PC-9 (cell line): ENCODE measurements at places on chromosomes 6 and 20. TPM values are rescaled to one million over a fixed set of nuclear protein-coding genes. Genes with fewer than 3 reads are reported as not detected.

DNA sequence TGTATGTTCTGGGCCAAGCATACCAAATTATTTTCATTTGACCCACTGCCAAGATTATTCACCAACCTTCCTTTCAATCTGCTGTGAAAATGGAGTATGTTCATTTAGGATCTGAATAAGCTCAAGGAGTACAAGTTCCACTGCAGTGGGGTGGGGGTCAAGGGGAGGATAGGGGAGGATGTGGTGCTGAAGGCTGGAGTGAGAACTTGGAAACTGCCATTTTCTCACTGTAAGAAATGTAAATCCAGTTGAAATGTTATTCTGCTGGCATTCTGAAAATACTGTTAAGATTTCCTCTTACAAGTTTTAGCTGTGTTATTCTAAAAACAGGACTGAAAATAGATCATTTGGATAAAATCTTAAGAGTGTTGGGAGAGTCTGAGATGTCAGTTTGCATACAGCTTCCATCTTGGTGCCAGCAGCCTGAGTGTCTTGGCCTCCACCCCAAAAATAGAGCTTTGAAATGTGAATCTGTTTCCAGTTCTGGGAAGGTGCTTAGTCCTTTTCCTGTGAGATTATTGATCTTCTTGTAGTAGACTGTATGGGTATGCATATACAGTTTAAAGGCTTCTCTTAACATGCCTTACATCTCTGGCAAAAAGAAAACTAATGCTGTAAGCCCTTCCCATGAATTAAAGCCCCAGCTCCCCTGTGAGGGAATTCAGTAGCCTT lies 84.3 kb downstream of the CTNNBL1 start:
- no peak for DNase-seq
- H3K27me3 ChIP-seq, result no peaks in the 10 kb centered on the region
- H3K4me3 ChIP-seq, result no peak overlapping the region

GRCh38 chr6:136528477-136528876 lies 21.7 kb downstream of the MAP7 start:
- no peaks in the 10 kb centered on the region for H3K27me3 ChIP-seq
- no peaks in the 10 kb centered on the region for H3K36me3 ChIP-seq
- no peak overlapping the region for H3K4me3 ChIP-seq

DNA sequence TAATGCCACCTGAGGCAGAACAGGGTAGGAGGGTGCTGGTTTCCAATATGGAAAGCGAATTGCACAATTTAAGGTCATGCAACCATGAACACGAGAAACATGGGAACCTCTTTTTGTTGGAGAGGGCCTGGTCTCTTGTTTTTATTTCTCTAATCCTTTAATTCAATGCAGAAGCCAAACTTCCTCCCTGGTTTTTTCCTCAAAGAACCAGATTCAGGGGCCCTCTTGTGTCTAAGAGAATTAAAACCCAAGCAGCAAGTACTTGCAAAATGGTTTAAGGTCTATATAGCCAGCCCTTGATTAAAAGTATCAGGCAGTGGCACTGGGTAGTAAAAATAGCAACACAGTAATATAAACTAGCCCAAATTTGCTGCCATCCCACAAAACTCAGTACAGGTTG lies 19.5 kb downstream of the GSTA4 start:
- no peak overlapping the region for H3K4me3 ChIP-seq
- DNase-seq, result no peak
- no peak overlapping the region for H3K27ac ChIP-seq
- H3K4me1 ChIP-seq, result no peaks in the 10 kb centered on the region
- no peaks in the 10 kb centered on the region for H3K36me3 ChIP-seq
- H3K27me3 ChIP-seq, result no peaks in the 10 kb centered on the region

GRCh38 chr6:14660806-14661579 lies 543.4 kb downstream of the CD83 start:
- H3K27me3 ChIP-seq, result no peaks in the 10 kb centered on the region
- H3K4me1 ChIP-seq, result peaks cover 46% of the 10 kb centered on the region
- no peak overlapping the region for H3K27ac ChIP-seq

DNA sequence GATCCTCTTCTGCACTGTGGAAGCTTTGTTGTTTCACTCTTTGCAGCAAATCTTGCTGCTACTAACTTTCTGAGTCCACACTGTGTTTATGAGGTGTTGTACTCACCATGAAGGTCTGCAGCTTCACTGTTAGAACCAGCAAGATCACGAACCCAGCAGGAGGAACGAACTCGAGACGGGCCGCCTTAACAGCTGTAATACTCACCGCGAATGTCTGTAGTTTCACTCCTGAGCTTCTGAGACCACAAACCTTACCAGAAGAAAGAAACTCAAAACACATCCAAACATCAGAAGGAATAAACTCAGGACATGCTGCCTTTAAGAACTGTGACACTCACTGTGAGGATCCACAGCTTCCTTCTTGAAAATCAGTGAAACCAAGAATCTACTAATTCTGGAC lies 48.1 kb upstream of the MBOAT1 start:
- DNase-seq, result no peak
- no peak overlapping the region for H3K27ac ChIP-seq
- no peaks in the 10 kb centered on the region for H3K4me1 ChIP-seq
- H3K4me3 ChIP-seq, result no peak overlapping the region
- no peaks in the 10 kb centered on the region for H3K27me3 ChIP-seq
- no peaks in the 10 kb centered on the region for H3K36me3 ChIP-seq

GRCh38 chr20:24994470-24995368 lies 2.2 kb upstream of the APMAP start:
- peaks cover 60% of the 10 kb centered on the region for H3K4me1 ChIP-seq
- no peak overlapping the region for H3K4me3 ChIP-seq
- DNase-seq, result peak; percentile 63
- H3K27ac ChIP-seq, result no peak overlapping the region

FAM50B gene
- total RNA-seq, result 14.3 and 16.3 TPM in 2 replicates

TCP11 gene
- not detected in 2 replicates for total RNA-seq

GRCh38 chr6:150352321-150353296 lies 16.2 kb upstream of the IYD start:
- H3K4me1 ChIP-seq, result peaks cover 9% of the 10 kb centered on the region; the same call in 1 of the 2 replicates
- H3K27ac ChIP-seq, result no peak overlapping the region
- DNase-seq, result peak; percentile 39
- no peaks in the 10 kb centered on the region for H3K36me3 ChIP-seq

GRCh38 chr20:4855097-4855496 lies 133.4 kb downstream of the PRND start:
- H3K27me3 ChIP-seq, result no peaks in the 10 kb centered on the region
- no peak overlapping the region for H3K27ac ChIP-seq
- H3K4me1 ChIP-seq, result no peaks in the 10 kb centered on the region
- no peak for DNase-seq
